ENCODE measurements at places on chromosomes 1 and 21.

GRCh38 chr1:232438476-232438875, 191.5 kb downstream of the SIPA1L2 start:
- DNase-seq = no peak

DNA sequence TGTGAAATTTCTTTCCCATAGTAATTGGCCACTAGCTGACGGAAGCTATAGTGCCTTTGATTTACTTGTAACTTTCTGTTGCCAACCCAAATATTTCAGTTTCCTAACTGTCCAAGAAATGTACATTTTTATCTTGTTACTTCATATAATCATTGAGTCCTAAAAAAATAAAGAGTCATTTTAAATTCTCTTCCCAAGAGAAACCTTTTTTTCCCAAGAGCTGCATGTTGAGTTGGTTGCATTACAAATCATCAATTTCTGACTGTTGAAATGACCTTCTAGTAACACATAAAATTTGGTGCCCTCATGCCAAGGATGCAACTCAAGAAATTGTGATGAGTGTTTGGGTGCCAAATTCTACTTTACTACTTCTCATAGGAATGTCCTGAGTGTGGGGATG, 61.0 kb downstream of the HMCN1 start:
- no peak for DNase-seq

GRCh38 chr1:41435570-41436178, 48.8 kb downstream of the EDN2 start:
- DNase-seq = no peak

DNA sequence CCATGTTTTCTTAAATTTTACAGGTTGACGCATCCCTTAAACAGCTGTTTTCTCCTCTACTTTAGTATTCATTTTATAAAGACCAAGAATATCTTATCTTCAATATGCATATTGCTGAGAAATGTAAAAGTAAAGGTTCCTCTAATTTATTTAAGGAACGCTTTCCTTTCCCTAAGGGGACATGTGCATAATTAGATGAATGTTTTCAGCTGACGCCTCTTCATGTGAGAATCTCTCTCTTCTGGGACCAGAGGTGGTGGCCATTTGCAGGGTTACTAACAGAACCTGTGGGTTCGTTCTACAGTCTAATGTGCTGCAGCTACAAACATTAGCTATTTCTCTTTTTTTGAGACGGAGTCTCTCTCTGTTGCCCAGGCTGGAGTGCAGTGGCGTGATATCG, 147.7 kb upstream of the L1TD1 start:
- DNase-seq = no peak

DNA sequence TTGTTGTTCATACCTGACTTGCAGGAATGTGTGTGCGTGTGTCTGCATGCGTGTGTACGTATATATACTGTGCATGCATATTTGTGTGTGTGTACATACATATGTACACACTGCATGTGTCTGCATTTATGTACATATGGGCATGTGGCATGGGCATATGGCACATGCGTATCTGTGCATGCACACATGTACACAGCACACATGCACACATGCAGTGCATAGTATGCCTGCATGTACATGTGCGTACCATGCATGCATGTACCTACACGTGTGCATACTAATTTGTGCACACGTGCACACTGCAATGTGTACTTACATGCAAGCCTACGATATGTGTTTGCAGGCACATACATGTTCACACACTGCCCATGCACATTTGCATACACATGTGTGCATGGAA, 43.9 kb downstream of the GALNT2 start:
- DNase-seq = no peak

- DNase-seq = no peak
Observed at GRCh38 chr1:115063228-115063901, 25.9 kb downstream of the TSPAN2 start.

- DNase-seq = no peak
Observed at GRCh38 chr1:14817223-14818170, 219.0 kb downstream of the KAZN start.

- DNase-seq = no peak
Observed at GRCh38 chr1:100930494-100930893, 34.6 kb downstream of the SLC30A7 start.

DNA sequence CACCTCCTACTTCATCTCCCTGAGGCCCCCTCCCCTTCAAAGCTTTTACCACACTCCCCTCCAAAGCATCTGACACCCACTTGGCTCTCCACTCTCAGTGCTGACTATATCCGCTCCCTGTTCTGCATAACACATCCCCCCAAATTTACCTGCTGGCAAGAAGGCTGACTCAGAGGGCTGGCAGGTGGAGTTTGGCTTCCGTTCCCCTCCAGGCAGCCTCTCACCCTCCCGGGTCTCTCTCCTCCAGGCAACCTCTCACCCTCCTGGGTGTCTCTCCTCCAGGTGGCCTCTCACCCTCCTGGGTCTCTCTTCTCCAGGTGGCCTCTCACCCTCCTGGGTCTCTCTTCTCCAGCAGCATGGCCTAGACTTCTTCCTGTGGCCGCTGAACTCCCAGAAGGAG, 562.1 kb downstream of the NPHP4 start:
- no peak for DNase-seq

DNA sequence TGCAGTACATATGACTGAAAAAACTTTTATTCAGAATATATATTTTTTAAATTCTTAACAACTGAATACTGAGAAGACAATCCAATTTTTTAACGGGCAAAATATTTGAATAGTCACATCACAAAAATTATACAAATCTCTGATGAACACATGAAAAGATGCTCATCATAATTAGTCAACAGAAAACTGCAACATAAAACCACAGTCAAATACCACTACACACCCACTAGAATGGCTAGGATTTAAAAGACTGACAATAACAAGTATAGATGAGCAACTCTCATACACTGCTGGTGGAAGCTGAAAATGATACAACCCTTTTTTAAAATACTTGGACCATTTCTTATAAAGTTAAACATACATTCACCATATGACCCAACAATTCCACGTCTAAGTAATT, 87.7 kb upstream of the TNFSF4 start:
- no peak for DNase-seq

Measured in C1 segment of cervical spinal cord (tissue), 14 donors.